GM12878 (cell line): ENCODE measurements at places on chromosomes 2 and 18. TPM values are rescaled to one million over a fixed set of nuclear protein-coding genes. Genes with fewer than 3 reads are reported as not detected.

The SRD5A2 gene
- not detected in 2 replicates for total RNA-seq

The UGT1A7 gene
- not detected in 2 replicates for total RNA-seq

The TUBB8B gene
- not detected in 2 replicates for total RNA-seq

The VWC2L gene
- total RNA-seq: not detected in 2 replicates

The XIRP2 gene
- not detected in 2 replicates for total RNA-seq

The ASPRV1 gene
- total RNA-seq: 0.53 and 0.59 TPM in 2 replicates

The PTCD3 gene
- total RNA-seq: 108 and 128 TPM in 2 replicates

The HRH4 gene
- not detected in 2 replicates for total RNA-seq

- no peak for DNase-seq
Observed at GRCh38 chr2:168604252-168604651, 148.2 kb downstream of the CERS6 start.

- no peak for DNase-seq
Observed at GRCh38 chr2:33494155-33494779, 17.8 kb downstream of the RASGRP3 start.

DNA sequence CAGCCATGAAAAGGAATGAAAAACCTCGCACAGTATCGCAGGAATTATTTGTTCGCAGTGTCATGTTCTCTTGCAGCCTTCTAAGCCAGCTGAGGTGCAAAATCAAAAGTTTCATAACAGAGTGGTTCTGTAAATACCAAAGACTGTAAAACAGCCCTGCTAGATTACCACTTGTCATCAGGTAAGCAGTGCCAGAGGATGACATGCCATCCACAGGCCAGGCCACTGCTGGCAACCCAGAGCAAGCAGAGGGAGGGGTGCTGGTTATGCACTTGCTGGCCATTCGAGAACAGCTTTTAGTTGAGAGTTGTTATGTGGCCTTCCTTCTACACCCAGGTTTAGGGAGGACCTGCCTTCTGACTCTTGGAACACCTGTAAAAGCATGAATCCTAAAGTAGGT, 114.3 kb upstream of the MGAT5 start:
- no peak for DNase-seq

GRCh38 chr2:127400897-127401756, 13.4 kb upstream of the MAP3K2 start:
- DNase-seq: no peak

DNA sequence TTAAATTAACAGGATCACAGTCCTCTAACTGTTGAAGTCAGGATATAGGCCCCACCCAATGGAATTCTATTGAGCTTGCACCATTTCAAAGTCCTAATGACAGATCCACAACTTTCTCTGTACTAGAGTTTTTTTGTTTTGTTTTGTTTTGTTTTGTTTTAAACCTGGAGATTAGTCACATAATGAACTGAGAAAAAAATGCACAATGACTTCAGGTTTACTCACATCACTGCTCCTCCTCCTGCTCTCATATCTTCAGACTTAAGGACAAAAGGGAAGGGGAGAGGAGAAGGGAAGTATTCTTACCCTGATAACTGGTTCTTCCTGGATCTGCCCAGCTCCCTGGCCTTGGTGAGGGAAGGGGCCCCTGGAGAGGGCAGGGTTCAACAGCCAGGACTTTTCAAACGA, 208.2 kb upstream of the EPHA4 start:
- no peak for DNase-seq

DNA sequence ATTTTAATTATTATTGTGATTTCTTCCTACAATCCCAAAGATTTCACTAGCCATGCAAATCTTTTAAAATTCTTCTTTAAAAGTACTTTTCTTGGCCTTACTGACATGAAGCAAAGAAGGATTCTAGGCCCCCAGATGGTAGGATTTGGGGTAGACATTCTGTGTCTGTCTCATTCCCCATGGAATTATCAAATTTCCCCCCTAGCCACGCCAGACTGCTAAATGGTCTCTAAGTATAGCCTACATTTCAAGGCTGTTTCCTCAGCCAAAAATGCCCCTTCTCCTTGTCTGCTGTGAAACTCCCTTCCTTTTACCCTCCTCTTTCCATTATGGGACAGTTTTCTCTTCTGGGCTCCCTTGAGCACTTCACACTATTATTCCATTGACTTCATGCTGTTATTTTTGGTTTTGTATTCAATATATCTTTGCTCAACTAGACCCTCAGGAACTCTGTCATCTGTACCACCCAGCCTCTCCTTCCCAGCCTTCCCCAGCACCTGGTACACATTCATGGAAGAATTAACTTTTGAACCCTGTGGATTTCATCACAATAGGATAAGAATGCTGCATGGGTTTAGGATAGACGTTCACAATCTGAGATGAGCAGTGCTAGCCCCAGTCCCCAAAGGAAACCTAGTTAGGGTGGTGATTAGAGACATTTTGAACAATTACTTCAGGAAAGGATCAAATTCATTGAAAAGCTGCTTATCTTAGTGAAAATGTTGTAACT, 21.5 kb upstream of the CYP1B1 start:
- no peak for DNase-seq

DNA sequence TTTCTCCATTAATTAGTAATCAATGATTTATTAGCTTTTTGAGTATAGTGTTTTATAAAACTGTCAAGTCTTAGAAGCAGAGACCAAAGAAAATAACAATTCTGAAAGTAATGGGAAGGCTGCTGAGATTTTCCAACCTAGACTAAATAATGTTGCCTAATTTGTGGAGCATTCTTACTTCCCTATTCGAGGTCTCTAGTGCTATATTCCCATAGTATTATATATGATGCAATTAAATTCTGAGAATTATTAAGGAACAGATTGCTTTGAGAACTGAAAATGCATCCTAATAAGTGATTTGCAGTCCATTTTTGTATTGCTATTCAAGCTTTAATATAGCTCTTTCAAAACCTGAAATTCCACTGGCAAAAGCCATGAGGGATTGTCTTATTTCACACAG, 27.7 kb upstream of the DOCK10 start:
- no peak for DNase-seq

- DNase-seq: no peak
Observed at GRCh38 chr2:189151906-189152305, 27.7 kb downstream of the COL5A2 start.
